Bronchial epithelial cell (primary cell): ENCODE measurements at places on chromosomes 7 and 10. TPM values are rescaled to one million over a fixed set of nuclear protein-coding genes. Genes with fewer than 3 reads are reported as not detected.
A peak's percentile ranks its signal among the peaks of the same experiment; 100 is the strongest.

The TUBB8 gene
- total RNA-seq, result not detected in 2 replicates

The PNPLA8 gene
- total RNA-seq, result 26.3 and 36.6 TPM in 2 replicates

GRCh38 chr7:11714205-11714604 is 117.8 kb downstream of the THSD7A start:
- DNase-seq, result peak; percentile 78

GRCh38 chr7:117995850-117996650 is 122.8 kb upstream of the CTTNBP2 start:
- DNase-seq, result peak; percentile 81

DNA sequence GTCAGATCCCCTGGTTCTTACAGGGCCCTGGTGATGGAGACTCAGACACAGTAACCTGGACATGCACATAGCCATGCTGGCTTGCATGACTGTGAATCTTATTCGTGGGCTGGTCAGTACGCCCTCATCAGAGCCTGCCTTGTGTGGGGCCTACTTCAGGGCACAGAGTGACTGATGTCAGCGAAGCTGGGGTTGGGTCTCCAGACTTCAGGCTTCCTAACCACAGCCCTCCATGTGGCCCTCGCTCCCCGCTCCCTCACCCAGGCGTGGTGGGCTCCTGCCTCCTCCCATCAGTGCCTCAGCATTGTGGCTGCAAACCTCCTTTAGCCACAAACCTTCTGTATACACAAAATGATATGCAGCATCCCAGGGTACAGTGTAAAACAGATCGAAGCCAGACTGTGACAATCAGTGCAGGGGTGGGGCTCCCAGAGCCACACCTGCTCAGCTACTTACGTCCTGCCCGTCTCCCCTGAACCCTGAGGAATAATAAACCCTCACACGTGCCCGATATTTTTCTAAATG is 7.1 kb upstream of the C10orf105 start:
- no peak for DNase-seq
